ENCODE measurements at places on chromosomes 7 and 10.

DNA sequence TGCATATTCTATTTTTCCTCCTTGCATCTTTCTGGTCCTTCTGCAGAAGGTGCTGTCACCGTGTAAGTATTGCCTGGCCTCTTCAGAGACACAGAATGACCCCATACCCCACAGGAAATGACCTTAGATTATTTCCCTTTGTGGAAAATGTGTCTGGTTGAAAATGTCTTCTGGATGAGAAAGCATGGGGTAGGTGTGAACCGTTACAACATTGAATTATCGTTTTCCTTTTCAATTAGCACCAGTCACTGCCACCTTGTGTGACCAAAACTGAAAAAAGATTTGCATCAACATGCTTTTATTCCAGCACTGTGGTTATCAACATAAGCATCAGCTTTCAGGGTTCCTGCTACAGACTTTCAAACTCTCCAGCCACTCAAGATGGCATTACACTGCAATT is 58.0 kb upstream of the CELF2 start:
- DNase-seq: no peak

DNA sequence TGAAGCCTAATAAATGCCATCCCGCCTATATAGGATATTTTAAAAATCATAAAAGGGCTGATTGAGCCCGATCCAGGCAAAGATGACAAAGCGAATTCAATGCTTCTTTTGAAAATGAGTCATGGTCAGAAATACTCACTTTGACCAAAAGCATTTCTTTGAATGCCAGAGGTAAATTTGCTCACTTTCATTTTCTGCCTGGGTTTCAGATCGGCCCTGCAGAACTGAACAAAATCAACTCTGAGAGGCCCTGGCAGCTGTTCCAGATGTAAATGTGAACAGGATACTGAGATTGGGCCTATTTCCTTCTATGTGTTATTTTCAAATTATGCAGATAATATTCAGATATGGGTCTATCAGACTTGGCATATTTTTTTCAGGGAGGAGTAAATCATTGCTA is 114.8 kb upstream of the ARID5B start:
- no peak for DNase-seq

DNA sequence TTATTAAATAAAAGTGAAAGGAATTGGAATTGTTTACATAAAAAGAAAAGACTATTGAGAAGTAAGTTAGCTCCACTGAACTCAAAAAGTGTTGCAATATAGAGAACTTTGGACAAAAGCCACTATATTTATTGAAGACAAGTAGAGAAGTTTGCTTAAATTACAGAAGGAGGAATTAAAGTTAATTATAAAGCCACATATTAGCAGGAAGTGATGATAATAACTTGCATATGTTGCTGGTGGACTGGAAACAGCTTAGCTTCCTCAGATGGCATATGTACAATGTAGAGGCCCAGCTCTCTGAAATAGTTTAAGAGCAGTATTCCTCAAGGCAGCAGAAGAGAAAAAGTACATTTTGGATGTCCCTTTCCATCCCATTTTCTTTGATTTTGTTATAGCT is 400.7 kb downstream of the GATA3 start:
- DNase-seq: no peak

- DNase-seq: no peak
Measured at GRCh38 chr7:76357475-76358010, 1.2 kb downstream of the YWHAG start.

- DNase-seq: no peak
Measured at GRCh38 chr7:7884855-7885254, 83.7 kb upstream of the GLCCI1 start.

GRCh38 chr7:116405810-116406209 is 93.7 kb upstream of the CAV2 start:
- no peak for DNase-seq

DNA sequence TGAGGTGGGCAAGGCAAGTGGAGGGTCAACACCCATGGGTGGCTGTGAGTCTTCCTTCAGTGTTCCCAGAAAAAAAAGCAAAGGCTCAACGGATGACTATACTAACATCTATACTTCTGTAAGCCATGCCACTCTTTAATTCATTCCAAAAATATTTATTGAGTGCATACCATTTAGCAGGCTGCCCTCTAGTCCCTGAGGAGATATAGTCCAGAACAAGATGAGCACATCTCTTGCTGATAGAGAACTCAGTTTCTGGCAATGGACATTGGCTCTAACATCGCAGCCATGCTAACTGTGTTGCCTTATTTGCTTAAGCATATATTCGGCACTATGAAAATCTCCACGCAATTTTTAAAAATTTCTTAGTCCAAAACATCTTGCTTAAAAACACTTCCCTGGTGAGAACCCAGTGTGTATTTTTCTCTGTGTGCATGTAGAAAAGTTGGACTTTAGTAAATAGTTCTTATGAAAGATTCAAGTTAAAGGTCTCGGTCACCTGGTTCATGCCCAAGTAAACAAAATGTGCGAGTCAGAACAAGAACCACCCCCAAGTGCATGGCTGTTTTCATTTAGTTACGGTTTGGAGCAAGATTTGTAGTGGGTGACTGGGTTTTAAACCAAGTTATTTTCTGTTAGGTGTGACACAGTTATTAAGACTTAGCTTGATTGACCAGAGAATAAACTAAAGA is 69.8 kb downstream of the MET start:
- no peak for DNase-seq

- no peak for DNase-seq
Measured at GRCh38 chr10:127417686-127418401, 131.3 kb upstream of the NPS start.

GRCh38 chr7:11474902-11475585 is 357.0 kb downstream of the THSD7A start:
- no peak for DNase-seq

GRCh38 chr7:107694386-107694785 is 33.8 kb downstream of the SLC26A4 start:
- no peak for DNase-seq

DNA sequence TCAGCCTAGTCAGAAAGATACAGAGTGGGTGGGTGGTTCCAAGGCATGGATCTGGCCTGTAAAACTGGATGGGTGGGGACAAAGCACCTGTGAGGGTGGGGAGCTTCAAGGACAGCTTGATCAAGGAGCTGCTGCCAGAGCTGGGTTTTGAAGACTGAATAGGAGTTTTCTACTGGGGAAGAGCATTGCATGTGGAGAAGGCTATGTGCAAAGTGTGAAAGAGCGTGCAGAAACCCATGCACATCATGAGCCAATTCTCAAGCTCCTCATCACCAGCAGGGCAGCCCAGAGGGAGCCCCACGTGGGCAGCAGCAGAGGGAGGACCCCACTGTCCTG is 58.6 kb downstream of the PDGFA start:
- DNase-seq: no peak

GRCh38 chr10:32962521-32962920 is 4.5 kb upstream of the ITGB1 start:
- DNase-seq: no peak

- DNase-seq: no peak
Measured at GRCh38 chr7:30824821-30825720, 53.9 kb downstream of the MINDY4 start.

- no peak for DNase-seq
Measured at GRCh38 chr7:70353330-70353945, 755.2 kb downstream of the AUTS2 start.

- no peak for DNase-seq
Measured at GRCh38 chr7:141841385-141841784, at the start of gene PRSS37. Gene PRSS37 (minus strand): TSS chr7:141841485. CDS start chr7:141841049, 436 bp downstream.
